Stimulated activated CD8-positive, alpha-beta memory T cell treated with anti-CD3 and anti-CD28 coated beads, Interleukin-7, amount 100 ng/mL, for 4 hours (primary cell): ENCODE measurements at places on chromosomes 4 and X.
A peak's percentile ranks its signal among the peaks of the same experiment; 100 is the strongest.

- DNase-seq: no peak
Measured at GRCh38 chr4:25923745-25924144, 9.7 kb downstream of the SMIM20 start.

GRCh38 chrX:140766024-140766611 lies 56.6 kb downstream of the LINC00632 start:
- peak; percentile 5 for DNase-seq

- no peak for DNase-seq
Measured at GRCh38 chr4:151703401-151703800, 57.4 kb downstream of the GATB start.

GRCh38 chrX:109264878-109265277 lies 217.0 kb downstream of the GUCY2F start:
- no peak for DNase-seq

- DNase-seq: no peak
Measured at GRCh38 chr4:112167794-112168193, 22.5 kb downstream of the FAM241A start.

DNA sequence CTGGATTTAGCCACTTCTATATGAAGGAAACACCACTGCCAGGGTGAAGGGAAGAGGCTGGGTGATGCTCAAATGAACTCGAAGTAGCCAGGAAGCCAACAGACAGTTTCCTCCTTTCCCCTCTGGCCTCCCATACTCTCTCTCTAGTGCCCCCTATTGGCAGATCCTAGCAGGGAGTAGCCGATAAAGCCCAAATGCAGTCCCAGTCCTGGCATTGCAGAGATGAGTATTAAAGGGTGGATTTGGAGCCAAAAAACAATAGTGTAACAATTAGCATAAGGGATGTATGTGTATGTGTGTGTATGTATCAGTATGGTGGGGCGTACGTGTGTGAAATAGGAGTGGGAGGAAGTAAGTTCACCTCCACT lies 213.8 kb upstream of the LDB2 start:
- DNase-seq: no peak

DNA sequence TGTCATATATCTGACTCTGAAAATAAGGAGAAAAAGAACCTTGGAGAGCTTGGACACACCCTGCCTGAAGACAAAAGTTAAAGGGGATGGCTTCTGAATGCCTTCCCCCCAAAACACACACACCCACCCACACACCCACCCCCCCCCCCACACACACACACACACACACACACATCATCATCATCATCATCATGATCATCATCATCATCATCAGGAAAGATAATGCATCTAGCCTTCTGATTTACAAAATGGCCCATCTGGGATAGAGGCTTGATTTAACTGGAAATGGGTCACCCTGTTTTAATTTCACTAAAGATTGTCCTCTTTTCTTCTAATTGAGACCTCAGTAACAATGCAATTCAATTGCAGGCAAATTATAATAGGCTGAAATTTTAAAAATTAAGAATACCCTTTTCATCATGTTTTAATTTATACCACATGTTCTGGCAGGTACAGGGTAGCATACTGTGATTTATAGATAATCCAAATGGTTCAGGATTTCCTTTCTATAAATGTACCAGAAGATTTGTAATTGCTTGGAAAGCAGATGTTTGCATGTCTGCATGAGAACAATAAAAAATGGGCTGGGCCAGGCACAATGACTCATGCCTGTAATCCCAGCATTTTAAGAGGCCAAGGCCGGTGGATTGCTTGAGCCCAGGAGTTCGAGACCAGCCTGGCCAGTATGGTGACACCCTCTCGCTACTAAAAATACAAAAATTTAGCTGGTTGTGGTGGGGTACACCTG lies 56.5 kb downstream of the TRIM2 start:
- no peak for DNase-seq

- DNase-seq: no peak
Measured at GRCh38 chr4:125582302-125582701, 267.5 kb downstream of the FAT4 start.

- no peak for DNase-seq
Measured at GRCh38 chrX:78964598-78964997, 19.4 kb downstream of the P2RY10 start.

DNA sequence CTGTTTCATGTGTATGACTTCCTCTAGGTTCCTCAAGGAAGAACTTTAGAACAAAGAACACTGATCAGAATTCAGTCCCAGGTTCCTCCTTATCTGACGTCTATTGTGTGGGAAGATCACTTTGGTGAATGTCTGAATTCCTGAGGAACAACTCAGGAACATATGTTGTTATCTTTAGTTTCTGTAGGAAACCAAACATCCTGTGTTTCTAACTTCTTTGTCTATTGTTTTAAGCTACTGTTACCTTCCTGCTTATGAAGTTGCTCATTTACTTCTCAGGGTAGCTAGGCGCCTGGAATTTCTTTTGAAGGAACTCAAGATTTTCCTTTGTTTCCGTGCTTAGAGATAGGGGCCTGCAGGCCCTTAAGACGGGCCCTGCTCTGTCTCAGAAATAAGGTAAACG lies 46.2 kb downstream of the MAGEB5 start:
- no peak for DNase-seq

DNA sequence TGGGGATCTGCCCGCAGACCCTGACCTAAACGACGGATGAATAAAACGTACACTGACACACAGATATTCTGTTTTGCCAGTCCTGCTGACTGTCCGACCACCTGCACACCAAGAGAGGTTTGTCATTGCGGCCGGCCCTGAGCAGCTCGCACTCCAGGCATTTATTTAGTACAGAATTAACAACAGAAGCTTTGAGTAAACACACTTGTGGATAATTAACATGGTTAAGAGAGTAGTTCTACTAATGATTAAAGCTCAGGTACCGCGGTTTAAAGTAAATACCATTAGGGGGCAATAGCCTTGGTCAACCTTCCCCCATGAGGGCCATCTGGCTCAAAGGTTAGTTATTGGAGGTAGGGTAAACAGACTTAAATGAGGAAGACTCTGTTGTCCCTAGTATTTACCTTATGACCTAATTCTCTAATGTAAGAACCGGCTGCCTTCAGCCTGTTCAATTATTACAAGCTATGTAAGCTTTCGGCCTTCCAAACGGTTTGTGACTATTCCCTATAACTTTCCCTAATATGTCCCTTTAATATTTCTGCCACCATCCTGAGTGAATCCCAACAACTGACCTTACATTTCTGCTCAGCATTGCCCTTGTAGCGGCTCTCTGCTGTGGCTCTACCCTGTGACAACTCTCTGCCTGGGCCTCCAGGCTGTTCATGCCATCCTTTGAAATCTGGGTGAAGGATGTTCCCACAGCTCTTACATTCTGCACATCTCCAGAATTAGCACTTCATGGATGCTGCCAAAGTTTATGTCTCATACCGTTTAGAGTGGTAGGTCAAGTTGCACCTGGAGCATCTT lies 46.9 kb upstream of the SYTL5 start:
- no peak for DNase-seq

GRCh38 chrX:109089359-109089758 lies 353.0 kb upstream of the IRS4 start:
- no peak for DNase-seq

DNA sequence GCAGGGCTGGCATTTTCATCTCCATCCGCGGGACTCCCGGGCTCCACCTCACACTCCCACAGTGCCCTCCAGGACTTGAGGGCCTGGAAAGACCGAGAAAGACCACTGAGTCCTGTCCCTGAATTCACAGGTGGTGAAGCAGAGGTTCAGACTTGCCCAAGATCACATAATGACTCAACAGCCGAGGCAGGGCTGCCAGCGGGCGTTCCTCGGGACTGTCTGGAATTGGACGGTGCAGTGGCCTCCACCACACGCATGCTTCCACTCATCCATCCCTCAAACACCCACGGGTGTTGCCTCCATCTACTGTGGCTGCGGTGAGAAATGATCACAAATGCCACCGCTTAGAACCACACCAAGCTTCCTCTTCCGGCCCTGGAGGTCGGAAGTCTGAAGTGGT lies 6.9 kb upstream of the ADRA2C start:
- no peak for DNase-seq

- no peak for DNase-seq
Measured at GRCh38 chrX:49071877-49072711, 1.7 kb downstream of the PRAF2 start.

DNA sequence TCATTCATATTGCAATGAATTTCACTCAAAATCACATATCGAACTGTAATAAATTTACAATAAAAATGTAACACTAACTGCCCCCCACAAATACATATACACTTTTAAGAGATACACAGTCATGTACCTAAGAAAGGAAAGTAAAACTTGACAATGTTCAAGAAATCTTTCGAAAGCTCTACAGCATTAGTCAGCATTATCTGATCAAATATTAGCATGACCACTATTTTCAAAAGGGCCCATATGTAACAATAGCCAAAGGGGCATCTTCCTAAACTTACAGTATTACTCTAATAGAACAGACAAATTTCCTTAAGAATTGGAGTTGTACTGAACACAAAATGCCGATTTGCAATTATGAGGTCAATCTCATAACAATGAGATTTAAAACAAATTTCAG lies 51.8 kb downstream of the STX18 start:
- DNase-seq: no peak

DNA sequence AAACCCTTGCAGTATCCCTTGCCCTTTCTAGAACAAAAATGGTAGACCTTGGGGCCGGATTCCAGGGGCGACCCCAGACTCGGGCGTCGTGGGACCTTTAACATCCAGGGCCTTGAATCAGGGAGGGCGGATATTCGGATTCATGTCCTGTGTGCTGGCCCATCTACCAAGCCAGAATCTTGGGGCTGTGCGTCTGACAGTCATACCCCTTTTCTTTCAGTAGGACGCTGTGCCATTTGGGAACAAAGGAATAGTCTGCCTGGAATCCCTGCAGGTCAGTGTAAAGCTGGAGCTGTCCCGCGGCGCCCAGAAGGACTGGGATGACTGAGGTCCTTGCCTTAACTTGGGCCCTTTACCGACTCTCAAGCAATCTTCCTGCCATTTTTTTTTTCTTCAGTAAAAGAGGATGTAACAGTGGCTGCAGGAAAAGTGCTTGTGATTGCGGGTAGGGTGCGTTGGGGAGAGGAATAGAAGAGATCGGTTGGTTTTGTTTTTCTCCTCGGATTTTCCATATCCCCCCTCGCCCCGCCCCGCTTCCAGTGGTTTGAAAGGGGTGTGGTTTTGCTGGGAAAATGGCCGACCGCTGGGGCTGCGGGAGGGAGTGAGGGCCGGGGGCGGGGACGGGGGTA lies 518 bp downstream of the ARMCX1 start:
- no peak for DNase-seq

GRCh38 chr4:26907731-26908599 lies 47.3 kb downstream of the STIM2 start:
- no peak for DNase-seq

- no peak for DNase-seq
Measured at GRCh38 chr4:46820154-46820553, 88.9 kb downstream of the COX7B2 start.

DNA sequence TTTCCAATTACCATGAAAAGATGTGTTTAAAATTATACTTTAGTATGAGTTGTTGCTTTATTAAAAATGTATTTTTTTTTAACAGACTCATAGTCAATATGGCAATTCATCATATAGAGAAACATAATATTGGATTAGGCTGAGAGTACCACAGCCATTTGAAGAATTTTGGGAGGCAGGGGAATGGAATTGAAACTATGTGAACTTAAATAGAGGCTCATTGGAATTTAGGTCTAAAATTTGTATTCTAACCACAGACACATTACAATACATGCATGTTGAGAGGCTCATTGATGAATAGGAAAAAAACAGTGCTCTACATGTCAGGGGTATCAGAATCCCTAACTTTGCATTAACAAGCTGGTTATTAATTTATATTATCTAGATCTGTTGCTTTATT lies 269.6 kb downstream of the DKK2 start:
- no peak for DNase-seq

DNA sequence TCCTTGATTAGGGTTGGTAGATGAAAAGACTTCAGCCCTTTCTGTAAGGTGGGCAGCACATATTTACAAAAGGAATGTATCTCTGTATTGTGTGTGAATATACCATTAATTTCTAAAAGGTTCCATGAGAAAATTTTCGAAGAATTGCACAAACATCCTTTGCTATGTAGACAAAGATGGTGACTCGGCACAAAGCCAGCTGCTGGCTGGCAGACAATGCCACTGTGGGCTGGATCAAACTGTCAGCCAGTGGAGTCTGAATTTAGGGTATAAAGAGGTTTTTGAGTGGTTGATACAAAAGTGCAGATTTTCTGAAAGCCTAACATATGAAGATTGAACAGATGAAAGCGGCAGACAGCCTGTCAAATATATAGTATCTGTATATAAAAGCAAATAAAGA lies 5.6 kb upstream of the TXK start:
- no peak for DNase-seq

- DNase-seq: no peak
Measured at GRCh38 chr4:80876810-80877209, 153.7 kb upstream of the BMP3 start.

DNA sequence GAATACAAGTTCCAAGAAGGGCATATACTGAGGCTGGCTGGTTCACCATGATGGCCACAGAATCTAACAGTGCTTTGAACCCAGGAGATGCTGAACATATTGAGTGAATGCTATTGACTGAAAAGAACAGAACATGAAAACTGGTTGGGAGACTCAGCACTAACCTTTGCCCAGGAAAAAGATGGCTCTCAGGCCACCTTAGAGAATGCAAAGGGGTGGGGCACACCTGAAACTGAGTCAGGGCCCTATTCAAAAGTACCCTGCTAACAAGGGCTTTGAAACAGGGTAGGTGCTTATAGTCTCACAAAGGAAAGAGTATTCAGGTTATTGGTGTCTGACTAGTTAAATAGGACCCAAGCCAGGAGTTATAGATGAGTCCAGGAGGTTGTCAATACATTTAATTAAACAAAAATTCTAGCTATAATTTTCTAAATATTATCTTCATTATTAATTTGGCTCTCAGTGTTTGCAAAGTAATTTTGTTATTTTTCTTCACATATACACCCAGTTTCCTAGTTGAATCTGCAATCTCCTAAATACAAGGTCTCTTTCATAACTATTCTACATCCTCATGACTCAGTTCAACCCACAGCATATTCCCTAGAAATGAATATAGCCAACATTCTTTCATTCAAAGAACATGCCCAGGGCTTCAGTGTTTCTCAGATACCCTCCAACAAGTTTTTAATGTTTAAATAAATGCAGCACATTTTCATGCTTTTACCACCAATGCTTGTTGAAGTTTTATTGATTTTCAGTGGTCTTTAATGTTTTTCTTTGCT lies 144.2 kb upstream of the RAPGEF2 start:
- DNase-seq: no peak

DNA sequence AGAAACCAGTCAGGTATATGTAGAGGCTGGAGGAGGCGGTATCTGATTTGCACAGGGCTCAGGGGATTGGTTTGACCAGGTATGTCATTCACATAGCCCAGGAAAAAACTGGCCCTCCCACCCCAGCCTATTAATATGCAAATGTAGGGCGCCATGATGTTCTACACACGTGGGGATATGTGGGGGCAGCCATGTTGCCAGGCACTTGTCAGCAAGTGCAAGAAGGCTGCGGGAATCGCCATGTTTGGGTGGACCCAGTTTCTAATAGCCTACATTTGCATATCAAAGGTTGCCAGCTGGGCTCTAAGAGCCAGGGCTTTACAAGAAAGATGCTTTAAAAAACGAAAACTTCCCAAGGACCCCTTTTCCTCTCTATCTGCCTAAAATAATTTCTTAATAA lies 335.1 kb downstream of the SMARCA1 start:
- no peak for DNase-seq

- no peak for DNase-seq
Measured at GRCh38 chrX:107355533-107355932, 93.9 kb upstream of the FRMPD3 start.
